ENCODE measurements at places on chromosomes 7 and 10. TPM values are rescaled to one million over a fixed set of nuclear protein-coding genes. Genes with fewer than 3 reads are reported as not detected.

Gene TMEM236
- under 0.01 TPM for total RNA-seq

Gene HDAC9
- 101 TPM for total RNA-seq

Gene SEMA3C
- total RNA-seq = 327 TPM

Gene BLNK
- total RNA-seq = 0.25 TPM

Measured in temporal lobe (tissue), 4 donors.